Activated CD4-positive, alpha-beta T cell treated with anti-CD3 and anti-CD28 coated beads, Interleukin-2, amount 50 U/mL, for 4 hours (primary cell): ENCODE measurements at places on chromosomes 2 and 18.

GRCh38 chr18:62744076-62744968 is 29.0 kb downstream of the PHLPP1 start:
- no peak for DNase-seq

GRCh38 chr2:121345887-121346286 is 60.9 kb upstream of the TFCP2L1 start:
- no peak for DNase-seq

GRCh38 chr2:239533569-239534316 is 132.9 kb upstream of the HDAC4 start:
- DNase-seq: no peak

DNA sequence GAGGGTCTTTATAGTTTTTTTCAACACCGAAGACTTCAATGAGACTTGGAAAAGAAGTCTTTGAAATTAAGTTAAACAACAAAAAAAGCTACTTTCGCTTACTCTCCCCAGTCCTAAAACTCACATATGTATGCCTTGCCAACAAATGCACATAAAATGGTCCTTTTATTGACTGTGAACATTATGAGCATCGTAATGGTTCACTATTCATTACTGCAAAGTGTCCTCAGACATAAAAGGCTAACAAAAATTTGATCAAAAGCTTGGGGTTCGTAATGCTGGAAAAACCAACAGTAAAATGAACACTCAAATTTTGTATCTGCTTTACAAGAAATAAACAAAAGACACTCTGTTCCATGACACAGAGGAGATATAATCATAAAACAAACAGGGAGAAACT is 285.3 kb upstream of the SLC8A1 start:
- DNase-seq: no peak

- no peak for DNase-seq
Measured at GRCh38 chr2:238743243-238744065, 104.4 kb upstream of the TWIST2 start.

GRCh38 chr2:38722271-38723061 is 28.7 kb downstream of the SRSF7 start:
- peak; percentile 37 for DNase-seq

DNA sequence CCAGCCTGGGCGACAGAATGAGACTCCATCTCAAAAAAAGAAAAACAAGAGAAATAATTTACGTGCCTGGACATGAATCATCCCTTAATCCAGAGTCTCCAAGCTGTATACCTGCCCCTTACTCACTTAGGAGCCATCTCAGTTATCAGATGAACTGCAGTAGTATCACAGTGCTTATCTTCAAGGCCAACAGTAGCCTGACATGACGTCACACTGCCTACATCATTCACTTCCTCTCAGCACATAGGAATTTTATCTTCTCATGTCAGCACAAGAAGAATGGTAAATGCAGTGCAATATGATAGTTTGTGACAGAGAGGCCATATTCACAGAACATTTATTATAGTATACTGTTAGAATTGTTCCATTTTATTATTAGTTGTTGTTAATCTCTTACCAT is 216.6 kb downstream of the SS18 start:
- no peak for DNase-seq

DNA sequence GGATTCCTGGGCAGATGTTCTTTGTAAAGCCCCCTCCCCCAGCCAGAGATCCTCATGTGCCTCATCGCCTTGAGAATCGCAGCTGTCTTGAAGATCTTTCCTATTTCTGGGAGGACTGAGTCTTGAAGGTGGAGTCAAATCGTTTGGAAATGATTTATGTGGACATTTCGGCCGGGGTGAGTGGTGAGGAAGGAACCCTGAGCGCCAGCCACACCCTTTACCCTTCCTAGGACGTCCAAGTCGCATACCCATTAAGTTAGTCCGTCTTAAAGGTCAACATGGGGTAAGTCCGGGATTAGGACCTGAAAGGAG is 84.9 kb upstream of the ZCCHC2 start:
- no peak for DNase-seq

DNA sequence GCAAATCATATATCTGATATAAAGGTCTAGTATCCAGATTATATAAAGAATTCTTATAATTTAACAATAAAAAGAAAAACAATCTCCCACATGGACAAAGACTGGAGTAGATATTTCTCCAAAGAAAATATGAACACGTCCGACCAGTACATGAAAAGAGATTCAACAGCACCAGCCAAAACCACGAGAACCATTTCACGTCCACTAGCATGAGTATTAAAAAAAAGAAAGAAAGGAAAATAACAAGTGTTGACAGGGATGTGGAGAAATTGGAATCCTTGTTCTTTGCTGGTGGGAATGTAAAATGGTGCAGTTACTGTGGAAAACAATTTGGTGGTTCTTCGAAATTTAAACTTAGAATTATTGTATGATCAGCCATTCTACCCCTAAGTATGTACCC is 432.7 kb upstream of the TRIB2 start:
- DNase-seq: no peak

DNA sequence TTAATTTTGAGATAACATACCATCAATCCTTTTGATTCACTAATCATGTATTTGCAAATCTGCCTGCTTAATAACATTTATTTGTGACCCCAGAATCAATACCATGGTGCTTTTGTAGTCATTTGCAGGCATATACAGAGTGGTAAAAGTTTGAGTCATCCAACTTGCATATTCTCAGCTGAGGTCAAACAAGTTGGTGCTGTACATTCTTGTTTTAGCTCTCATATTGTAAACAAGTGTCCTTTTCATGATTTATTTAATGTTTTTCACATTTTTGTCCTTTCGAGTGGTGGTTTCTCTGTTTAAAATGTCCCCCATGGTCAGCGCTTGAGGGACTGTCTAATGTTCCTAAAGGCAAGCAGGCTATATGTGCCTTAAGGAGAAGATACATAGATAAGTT is 17.5 kb downstream of the RAB27B start:
- no peak for DNase-seq

DNA sequence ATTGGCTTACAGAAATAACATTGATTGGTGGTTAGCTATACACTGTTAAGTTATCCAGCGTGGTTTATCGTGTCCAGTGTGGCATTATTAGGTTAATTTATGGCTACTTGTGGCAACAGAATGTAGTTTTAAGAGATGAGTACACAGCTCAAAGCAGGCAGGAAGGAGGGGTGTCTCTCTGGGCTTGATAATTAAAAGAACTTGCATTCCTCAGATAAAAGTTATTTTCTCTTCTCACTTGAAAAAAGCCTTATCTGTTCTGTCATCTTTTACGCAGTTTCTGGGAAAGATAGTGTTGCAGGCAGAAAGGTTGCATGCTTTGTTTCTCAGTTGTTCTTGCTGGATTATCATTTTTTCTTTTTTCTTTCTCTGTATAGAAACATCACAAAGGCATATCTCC is 154.4 kb upstream of the COL3A1 start:
- DNase-seq: no peak

- no peak for DNase-seq
Measured at GRCh38 chr2:200052627-200053026, 97.2 kb downstream of the MAIP1 start.

DNA sequence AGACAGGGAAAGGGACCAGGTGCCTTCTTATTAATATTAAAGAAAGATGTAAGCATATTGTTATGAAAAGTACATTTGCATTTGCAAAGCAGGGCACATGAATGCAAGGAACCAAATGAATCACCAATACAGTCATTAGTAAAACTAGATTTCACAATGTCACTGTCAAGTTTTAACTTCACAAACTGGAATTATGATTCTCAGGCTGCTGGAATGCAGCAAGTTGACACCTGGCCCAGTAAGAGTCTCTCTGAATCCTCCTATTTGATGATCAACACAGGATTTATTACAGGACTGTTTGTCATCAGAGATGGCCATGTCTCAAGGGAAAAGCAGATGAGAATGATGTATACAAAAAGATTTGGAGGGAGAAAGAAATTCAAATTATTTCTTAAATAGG is 72.9 kb upstream of the STK39 start:
- no peak for DNase-seq

DNA sequence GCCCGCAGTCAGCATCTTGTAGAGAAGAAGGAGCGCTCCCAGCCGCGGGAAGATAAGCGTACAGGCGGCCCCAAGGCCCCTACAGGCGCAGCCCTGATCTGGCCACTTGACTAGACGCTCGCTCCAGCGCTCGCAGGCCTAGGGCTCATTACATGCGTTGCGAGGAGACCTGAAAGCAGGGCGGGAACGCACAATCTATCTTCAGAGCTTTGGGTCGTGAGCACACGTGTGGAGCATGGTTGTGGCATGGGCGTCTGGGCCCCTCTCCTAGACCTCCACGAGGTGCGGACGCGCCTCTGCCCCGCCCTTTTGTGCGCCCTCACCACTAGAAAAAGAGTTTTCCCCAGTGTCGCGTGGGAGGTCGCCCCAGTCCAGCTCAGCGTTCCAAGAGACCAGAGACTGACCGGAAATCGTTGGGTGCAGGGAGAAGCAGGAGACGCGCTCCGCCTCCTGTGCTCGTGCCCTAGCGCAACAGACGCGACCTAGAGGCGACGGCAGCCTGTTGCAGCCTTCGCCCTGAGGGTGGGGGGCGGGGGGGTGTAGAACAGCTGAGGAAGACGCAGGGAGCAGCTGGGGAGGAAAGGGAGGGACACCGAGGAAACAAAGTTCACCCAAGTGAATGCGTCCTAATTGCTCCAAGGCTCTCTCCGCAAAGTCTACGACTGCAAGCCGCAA is 12.6 kb downstream of the NR4A2 start:
- no peak for DNase-seq
